DMS153 (cell line): ENCODE measurements at places on chromosomes 7 and 10.

DNA sequence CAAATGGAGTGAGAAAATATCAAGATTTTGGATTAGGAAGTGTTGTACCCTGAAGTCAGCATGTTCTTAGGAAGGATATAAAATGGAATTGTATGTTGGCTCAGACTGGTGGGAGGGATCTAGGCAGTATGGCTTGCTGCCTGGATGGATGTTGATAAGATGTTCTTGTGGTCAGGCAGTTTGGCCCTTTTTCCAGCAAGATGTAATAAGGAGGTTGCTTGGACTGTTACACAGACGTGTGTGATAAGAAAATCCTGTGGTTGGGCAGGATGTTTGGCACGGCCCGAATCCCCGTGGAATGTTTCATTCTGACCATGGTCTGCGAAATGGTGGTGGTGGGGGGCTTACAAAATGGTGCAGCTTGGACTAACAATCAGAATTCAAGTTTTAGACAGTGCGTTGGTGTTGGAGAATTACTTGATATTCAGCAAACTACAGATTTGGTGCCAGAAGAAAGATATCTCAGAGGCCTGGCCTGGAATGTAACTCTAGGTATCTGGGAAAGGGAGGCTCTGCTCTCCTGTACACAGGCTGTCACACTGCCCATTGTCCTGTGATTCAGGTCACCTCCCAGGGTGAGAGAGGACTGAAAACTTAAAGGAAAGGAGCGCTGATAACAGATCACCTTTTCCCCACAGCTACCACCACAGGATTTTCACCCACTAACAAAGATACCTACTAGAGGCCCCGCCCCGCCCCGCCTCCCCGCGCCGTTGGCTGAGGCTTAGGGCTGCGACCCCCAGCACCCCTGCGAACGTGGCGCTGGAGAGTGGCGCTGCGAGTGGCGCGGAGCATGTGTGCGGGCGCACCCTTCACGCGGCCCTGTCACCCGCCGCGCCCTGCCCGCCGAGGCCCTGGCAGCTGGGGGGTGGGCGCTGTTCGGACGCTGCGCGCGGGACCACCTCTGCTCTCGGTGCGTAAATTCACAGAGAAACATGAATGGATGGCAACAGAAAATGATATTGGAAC lies 19.3 kb upstream of the ZNF680 start:
- DNase-seq, result no peak

DNA sequence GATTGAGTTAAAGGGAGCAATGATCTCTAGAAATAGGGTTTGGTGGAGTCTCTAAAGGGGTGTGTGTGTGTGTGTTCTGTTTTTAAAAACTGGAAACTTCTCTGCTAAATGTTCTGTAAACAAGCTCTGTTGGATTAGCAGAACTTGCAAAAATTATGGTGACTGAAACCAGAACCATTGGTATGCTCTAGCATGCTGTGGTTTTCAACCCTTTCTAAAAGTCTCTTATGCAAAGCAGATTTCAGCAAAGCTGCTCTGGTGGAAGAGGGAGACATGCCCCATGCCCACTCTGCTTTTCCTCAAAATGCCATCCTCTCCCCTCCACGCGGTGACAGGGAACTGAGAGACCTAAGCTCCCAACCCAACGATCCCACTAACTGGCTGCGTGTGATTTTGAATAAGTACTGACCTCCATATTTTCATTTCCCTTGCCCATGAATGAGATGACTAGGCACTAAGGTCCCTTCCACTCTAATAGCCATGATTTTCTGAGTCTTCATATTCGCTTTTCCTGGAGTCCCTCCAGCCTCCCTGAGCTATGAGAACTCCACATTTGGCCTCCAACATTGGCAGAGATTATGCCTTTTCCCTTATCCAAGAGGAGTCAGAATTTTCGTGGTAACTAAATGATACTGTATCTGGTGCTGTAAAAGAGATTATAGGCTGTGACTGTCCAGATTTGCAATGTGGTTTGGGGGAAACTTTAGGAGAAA lies 117.3 kb upstream of the PALS2 start:
- DNase-seq, result no peak

DNA sequence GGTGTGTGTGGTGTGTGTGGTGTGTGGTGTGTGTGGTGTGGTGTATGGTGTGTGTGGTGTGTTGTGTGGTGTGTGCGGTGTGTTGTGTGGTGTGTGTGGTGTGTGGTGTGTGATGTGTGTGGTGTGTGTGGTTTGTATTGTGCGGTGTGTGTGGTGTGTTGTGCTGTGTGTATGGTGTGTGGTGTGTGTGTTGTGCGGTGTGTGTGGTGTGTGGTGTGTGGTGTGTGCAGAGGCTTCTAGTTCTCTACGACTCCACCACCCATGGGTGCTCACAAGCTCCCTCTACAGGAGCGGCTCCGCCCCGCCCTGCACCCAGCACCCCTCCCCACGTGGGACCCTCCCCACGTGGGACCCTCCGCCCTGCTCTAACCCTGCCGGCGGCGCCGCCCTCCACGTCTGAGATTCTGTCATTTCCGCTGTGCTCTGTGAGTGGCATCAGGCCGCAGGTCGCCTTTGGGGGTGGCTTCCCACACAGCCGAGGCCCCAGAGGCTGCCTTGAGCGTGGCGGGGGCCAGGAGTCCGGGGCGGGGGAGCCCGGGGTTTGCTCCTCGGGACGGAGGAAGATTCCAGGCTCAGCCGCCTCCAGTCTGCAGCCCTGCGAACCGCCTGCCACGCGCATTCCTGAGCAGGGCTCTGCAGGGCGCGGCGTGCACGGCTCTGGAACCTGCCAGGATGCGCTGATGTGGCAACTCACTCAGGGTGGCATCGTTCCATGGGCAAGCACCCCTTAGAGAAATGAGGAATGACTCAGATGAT lies 37.0 kb upstream of the DNAJB6 start:
- no peak for DNase-seq

- DNase-seq, result no peak
Measured at GRCh38 chr7:49030221-49030620, 105.9 kb downstream of the CDC14C start.
